ENCODE measurements at places on chromosomes 1 and 21. TPM values are rescaled to one million over a fixed set of nuclear protein-coding genes. Genes with fewer than 3 reads are reported as not detected.

DNA sequence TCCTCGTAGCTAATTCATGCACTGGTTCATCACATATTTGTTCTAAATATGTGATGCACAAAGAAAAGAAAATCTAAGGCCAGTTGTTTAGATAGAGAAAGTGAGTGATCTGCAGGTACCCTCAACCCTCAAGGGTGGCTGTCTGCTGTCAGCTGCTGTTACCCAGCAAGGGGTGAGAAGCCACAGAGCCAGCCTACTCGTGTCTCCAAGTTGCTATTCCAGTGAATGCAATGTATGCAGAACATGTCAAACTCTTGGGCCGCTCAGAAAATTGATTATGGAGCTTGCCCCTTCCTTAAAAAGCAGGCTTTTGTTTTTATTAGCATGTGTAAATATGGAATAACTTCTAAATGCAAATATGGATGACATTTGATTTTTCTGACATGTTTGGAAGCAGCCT lies 336.3 kb upstream of the ST6GALNAC5 start:
- DNase-seq = no peak

DNA sequence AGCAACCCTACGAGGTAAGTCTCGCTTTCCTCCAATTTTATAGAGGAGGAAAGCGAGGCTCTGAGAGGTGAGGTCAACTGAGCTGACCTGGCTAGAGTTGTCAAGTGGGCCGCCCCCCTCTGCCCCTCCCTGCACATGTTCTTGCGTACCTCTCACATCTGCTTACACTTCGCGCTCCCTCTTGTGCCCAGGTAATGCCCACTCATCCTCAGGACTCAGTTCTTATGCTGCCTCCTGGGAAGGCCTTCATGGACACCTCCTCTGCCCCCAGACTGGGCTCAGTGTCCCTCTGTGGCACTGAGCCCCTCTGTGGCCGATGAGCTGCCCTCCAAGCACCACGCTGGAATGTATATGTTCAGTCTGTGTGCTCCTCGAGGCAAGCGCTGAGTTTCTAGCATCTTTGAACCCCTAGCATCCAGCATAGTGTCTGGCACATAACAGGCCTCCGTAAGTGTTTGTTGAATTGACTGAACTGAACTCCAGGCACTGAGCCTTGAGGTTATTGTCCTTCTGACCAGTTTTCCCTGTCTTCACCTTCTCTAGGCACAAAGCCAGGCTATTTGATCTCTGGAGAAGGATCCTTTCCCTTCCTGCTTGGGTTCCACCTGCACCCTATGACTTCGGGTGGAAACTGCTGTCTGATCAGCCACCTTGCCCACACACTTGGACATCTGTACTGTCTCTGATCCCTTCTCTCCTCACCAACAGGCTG lies 13.5 kb downstream of the MOV10 start:
- DNase-seq = no peak

DNA sequence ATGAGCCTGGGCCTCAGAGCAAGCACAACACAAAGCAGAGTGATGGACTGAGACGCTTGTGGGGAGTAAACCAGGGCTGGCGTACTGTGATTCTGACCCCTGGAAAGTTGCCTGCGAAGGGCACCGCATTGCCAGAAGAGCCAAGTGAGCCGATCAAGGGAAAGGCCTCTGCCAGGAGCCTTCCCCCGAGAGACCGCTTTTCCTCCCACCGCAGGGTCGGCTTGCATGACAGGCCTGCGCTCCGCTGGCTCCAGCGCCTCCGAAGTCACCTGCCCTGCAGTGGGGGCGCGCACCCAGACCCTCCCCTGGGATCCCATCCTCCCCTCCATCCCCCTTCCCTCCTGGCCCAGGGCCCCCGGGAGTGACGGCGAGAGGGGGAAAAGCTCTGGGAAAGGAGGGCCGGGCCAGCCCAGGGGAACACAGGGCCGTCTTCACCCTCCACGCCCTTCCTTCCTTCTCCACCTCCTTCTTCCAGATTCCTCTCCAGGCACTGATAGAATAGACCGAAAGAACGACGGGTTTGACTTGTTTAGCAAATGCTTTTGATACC lies 165.0 kb downstream of the TRIM33 start:
- DNase-seq = peak; percentile 40

GRCh38 chr1:184555665-184556641 lies 169.1 kb downstream of the C1orf21 start:
- no peak for DNase-seq

GRCh38 chr1:212944229-212944901 lies 6.0 kb upstream of the VASH2 start:
- DNase-seq = no peak

GRCh38 chr1:57188168-57188567 lies 222.4 kb upstream of the C8B start:
- no peak for DNase-seq

DNA sequence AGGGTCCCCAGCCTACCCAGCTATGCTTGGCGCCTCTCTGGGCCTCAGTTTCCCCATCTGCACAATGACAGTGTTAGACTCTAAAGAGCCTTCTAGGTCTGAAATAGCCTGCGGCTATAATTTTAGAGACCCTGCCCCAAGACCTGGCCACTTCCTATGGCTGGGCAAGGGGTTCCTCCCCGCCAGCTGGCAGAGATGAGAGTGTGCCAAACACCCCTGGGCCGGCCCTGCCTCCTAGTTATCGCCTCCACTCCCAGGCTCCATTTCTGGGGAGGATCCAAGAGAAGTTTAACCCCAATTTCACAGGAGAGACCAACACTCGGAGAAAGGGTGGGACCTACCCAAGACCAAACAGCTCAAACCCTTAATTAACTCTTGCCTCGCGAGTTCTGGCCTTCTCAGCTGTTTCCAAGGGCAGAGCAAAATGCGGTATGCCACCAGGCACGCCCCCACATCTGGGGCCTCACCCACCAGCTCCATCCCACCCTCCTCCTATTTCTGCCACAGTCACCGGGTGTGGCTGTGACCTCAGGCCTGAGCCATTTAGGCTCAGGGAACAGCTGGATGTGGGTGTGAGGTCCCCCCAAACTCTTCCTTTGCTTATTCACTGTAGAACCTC lies 35.7 kb downstream of the TTC39A start:
- DNase-seq = no peak

- DNase-seq = no peak
Observed at GRCh38 chr1:227845147-227845458, 29.6 kb downstream of the PRSS38 start.

DNA sequence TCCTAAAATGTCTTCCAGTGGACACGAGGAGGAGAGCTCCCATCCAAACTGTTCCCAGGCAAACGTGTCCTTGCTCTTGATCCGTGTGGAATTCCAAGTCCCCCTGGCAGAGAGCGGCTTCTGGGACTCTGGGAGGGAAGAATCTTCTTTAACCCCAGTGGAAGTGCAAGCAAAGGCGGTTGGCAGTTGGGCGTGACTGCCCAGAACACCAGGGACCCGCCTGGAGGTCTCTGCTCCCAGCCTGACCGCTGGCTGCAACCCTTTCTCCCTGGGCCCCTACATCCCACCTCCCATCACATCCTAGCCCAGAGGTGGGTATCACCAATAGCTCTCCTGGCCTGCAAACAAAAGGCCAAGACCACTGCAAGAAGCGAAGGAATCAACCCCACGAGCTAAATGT lies 17.8 kb downstream of the CASZ1 start:
- DNase-seq = no peak

DNA sequence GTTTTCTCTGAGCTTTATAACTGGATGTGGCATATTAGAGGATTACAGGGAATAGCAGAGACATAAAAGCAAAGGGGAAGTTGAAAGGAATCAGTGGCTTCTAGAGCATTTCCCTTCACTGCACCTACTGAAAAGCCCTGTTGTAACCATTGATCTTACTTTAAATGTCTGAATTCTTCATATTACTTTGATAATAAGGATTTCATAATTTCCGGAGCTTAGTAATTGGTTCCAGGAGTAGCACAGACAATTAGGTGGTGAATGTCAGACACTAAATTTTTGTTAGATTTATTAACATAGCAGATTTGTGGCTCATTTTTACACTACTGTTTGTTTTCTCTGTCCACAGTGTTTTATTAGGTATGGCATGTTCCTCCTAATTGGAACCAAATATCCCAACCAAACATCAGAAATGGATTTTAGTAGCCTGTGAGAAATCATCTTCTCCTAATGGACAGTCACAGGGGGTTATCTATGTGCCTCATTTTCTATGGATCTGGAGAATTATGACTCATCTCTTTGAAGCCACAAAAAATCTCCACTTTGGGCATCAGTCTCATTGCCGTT lies 100.5 kb downstream of the GIPC2 start:
- no peak for DNase-seq

DNA sequence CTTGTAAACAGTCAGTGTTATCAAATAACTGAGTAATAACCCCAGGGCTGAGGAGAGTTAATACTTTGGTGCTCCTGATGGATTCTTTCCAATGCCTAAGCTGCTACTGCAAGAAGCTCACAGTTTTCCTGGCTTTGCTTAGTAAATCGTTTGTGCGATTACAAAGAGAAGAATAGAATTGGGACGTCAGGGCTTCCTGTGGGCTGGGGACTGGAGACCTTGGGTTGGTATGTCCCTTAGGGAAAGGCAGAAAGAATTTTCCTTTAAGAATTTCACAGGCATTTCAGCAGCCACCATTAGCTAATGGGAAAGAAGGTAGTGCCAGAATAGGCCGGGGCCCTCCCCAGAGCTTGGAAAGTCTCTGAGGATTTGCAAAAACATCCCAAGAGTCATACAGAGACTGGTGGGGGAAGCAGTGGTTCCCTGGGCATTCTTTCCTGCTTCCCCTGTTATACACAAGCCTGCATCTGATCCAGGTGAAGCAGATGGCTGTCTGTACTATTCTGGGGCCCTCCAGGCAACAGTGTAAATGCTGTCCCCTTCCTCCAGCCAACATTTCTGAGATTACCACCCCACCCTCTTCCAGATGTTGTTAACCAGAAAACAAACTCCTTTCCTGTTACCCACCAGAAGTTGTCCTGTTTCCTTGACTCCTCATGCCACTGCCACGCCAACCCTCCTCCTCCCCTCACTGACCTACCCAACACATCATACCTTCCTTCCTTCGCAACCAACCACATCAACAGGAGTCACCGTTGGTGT lies 40.2 kb downstream of the PLXNA2 start:
- DNase-seq = no peak

DNA sequence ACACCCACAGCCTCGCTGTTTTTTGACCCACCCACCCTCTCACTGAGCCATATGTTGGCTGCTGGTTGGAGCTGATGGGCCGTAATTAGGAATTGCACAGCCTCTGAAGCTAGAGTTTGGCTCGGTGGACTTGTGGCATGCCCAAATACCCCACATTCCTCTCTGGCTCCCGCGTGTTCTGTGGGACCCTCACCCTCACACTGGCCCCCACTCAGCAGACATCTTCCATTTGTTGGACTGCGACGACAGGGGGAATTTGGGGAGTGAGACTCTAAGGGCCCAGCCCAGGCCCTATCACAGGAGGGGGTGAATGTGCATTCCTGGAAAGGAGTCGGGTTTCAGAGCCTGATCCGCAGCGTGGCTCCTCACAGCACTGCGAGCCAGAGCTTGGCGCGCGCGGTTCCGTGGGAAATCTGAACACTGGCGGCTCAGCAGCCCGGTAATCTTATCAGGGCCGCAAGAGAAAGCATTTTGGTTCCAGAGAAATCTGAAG lies 5.2 kb downstream of the RCSD1 start:
- peak; percentile 73 for DNase-seq

DNA sequence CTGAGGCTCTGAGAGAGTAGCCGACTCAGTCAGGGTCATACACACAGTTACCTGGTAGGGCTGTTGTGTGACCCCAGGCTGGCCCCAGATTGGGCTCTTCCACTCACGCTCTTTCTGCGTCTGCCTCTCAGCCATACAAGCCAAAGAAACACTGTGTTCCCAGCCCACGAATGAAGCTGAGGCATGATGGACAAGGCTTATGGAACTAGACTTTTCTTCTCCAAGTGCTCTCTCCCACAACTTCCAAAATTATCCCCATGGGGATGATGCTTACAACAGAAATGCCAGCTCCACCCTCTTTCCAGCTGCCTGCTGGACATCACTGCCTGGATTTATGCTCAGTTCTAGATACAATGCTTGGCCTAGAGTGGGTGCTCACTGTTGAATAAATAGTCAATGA lies 102.8 kb upstream of the JUN start:
- no peak for DNase-seq

DNA sequence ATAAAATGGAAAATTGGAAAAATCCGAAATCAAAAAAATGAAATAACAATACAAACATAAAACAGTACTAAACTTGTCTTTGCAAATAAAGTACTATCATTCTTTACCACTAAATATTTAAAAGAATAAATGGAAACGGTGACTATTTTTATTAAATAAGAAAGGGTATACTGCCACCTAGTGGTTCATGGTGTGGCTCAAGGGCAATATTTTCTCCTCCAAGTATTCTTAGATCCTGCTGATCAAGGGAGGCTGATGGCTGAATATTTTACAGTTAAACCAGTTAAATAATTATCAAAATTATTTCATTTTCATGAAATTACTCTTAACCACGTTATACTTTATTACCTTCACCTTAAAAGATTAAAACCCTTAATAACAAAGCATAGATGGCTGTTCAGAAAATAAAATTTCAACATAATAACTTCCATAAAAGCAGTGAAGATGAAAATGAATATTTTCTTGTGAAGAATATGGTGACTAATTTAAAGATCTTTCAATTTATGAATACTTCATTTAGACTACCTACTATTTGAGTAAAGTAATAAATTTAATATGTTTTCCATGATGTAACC lies 1793.9 kb downstream of the NCAM2 start:
- no peak for DNase-seq

DNA sequence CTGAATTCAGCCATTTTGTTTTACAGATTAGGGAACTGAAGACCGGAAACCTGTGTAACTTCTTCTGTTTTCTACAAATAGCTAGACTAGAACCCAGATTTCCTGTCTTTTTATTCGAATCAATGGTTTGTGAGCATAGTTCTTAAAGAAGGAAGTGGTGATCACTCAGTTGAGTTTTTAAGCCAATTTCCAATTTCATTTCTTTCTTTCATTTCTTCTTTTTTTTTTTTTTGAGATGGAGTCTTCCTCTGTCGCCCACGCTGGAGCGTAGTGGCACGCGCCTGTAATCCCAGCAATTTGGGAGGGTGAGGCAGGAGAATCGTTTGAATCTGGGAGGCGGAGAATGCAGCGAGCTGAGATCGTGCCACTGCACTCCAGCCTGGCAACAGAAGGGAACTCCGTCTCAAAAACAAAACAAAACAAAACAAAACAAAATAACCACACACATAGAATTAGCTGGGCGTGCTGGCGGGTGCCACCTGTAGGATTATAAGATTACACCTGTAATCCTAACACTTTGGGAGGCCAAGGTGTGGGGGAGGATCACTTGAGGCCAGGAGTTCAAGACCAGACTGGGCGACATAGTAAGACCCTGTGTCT lies 3.0 kb upstream of the MDM4 start:
- no peak for DNase-seq

- DNase-seq = no peak
Observed at GRCh38 chr1:18645747-18646090, 15.1 kb downstream of the PAX7 start.

GRCh38 chr1:220700556-220701179 lies 10.5 kb downstream of the C1orf115 start:
- no peak for DNase-seq

- no peak for DNase-seq
Observed at GRCh38 chr1:151984313-151984956, 9.2 kb downstream of the S100A10 start.

GRCh38 chr1:112083487-112083886 lies 94.0 kb upstream of the KCND3 start:
- no peak for DNase-seq

The SH3D21 gene
- 1.5 TPM for total RNA-seq

The ANKRD45 gene
- total RNA-seq = 0.57 TPM

The PTGS2 gene
- 2.1 TPM for total RNA-seq

The PRAMEF14 gene
- not detected for total RNA-seq

The GBP6 gene
- total RNA-seq = not detected

The FBLIM1 gene
- 49.1 TPM for total RNA-seq

The RGS16 gene
- 0.42 TPM for total RNA-seq

The CCDC24 gene
- total RNA-seq = 0.55 TPM

The GBP5 gene
- total RNA-seq = 1.5 TPM

The FCRL4 gene
- total RNA-seq = not detected

Measured in heart right ventricle (tissue), 16 donors.